PC-9 (cell line): ENCODE measurements at places on chromosomes 2 and 18.

DNA sequence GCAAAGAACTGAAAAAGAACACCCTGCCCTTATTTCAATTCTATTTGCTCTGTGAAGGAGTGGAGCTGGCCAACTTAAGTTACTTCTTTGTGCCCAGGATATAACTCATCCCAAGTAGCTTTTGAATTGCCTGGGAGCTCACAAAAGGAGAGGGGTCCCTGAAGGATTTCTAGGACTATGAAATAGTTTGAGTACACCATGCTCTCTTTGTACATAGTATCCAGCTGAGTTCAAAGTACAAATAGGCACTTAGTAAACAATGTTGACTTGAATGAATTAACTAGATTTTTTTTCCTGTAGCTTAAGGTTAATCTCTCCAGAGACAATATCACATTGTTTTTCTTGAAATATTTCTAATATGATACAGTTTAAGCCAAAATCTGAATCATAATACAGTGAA lies 47.7 kb downstream of the ZC3H15 start:
- no peak overlapping the region for H3K27ac ChIP-seq
- no peak overlapping the region for H3K4me3 ChIP-seq
- no peak for DNase-seq
- no peaks in the 10 kb centered on the region for H3K36me3 ChIP-seq

DNA sequence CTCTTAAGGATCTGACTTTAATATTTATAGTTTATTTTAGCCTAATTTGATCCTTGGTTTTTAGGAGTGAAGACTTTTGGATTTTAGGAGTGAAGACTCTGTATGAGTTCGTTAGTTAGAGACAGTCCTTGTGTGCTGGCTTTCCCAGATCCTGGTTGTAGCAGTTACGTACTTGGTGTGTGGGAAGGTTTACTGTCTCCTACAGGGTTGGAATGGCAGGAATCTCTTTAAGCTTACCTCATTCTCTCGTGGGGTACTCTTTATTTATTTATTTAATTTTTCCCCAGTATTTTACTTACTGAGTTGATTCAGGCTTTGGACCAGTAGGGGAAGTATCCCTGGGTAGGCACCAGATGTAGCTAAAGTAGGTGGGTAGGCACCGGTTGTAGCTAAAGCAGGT lies 1.8 kb upstream of the CXCR2 start:
- no peaks in the 10 kb centered on the region for H3K36me3 ChIP-seq
- H3K4me1 ChIP-seq = no peaks in the 10 kb centered on the region
- DNase-seq = no peak
- H3K4me3 ChIP-seq = no peak overlapping the region
- no peak overlapping the region for H3K27ac ChIP-seq

GRCh38 chr2:66930339-66931220 lies 466.6 kb upstream of the ETAA1 start:
- no peaks in the 10 kb centered on the region for H3K27me3 ChIP-seq
- no peaks in the 10 kb centered on the region for H3K36me3 ChIP-seq
- DNase-seq = no peak
- H3K4me1 ChIP-seq = peaks cover 11% of the 10 kb centered on the region

GRCh38 chr2:8303322-8303832 lies 378.5 kb upstream of the ID2 start:
- no peaks in the 10 kb centered on the region for H3K36me3 ChIP-seq
- no peak overlapping the region for H3K4me3 ChIP-seq
- H3K27ac ChIP-seq = no peak overlapping the region
- no peak for DNase-seq

DNA sequence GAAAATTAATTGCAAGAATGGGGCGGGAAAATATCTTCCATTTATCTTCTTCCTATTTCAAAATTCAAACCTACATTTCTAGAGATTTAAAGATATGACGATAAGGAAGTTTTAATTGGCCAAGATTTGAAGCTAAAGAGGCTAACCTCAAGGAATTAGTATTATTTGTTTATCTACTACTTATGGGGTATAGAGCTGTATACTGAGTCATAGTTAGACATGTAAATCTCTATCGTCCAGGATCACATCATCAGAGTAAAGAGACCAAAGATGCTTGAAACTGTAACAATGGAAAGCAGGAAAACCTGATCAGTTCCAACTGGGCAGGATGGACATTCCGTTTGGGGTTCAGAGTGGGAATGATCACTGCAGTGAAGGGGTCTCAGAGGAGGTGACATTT lies 95.2 kb upstream of the KLF7 start:
- H3K27me3 ChIP-seq = no peaks in the 10 kb centered on the region
- peaks cover 20% of the 10 kb centered on the region for H3K4me1 ChIP-seq
- no peak overlapping the region for H3K27ac ChIP-seq
- H3K4me3 ChIP-seq = no peak overlapping the region
- no peak for DNase-seq

DNA sequence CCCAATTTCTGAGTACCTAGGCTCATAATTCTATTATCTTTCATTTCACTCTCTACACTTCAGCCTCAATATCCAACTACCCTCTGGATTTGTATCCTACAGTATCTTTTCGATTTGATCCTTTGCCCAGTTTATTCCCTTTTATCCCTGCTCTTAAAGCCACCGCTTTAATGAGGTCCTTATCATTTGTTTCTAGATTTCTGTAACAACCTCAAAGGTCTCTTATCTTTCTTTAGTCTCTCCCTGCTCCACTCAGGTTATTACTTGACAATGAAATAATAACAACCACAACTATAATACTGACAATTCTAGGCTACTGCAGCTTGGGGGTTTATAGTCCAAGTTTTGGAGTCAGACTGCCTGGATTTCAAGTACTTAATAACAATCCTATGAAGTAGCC lies 25.9 kb upstream of the ASNSD1 start:
- no peak overlapping the region for H3K4me3 ChIP-seq
- no peaks in the 10 kb centered on the region for H3K36me3 ChIP-seq
- H3K27me3 ChIP-seq = no peaks in the 10 kb centered on the region
- no peaks in the 10 kb centered on the region for H3K4me1 ChIP-seq
- no peak overlapping the region for H3K27ac ChIP-seq

DNA sequence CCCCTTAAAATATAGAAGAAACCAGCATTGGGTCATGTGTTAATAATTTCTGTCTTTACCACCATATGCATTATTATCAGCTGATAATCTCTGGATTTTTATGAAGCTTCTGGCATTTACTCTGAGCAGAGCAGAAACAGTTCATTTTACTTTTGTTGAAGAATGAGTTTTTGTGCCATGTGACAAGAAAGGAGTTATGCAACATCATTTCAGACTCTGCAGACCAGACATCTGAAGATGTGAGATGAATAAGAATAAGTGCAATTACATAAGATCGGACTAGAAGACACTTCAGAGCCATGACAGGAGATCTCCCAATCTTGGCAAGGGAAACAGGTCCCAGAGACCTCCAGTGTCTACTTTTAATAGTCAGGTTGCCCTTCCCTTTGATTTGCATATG lies 869.4 kb upstream of the VRK2 start:
- H3K36me3 ChIP-seq = no peaks in the 10 kb centered on the region
- H3K4me1 ChIP-seq = peaks cover 11% of the 10 kb centered on the region
- no peak overlapping the region for H3K4me3 ChIP-seq
- no peak overlapping the region for H3K27ac ChIP-seq
- DNase-seq = no peak
- H3K27me3 ChIP-seq = no peaks in the 10 kb centered on the region

DNA sequence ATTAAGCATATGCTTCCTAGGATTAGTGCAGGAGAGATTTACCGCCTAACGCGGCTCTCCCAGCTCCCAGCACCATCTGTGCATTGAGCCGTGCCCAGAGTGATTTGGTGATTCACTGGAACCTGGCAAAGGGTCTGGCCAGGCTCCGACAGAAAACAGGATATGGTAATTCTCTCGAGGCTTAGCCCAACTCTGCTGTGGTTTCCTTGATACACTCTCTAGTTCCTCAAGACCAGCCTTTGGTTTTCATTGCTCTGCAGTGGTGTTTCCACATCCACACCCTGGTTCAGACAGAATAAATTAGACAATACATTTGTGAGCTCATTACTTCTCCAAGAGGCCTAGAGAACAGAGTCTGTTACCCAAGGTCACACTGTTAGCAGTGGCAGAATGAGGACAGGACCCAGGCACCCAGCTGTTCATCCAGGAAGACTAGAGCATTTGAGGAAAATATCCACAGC lies 23.0 kb upstream of the SMAD2 start:
- no peaks in the 10 kb centered on the region for H3K4me1 ChIP-seq
- DNase-seq = no peak
- peaks cover 13% of the 10 kb centered on the region for H3K27me3 ChIP-seq
- H3K36me3 ChIP-seq = no peaks in the 10 kb centered on the region
- no peak overlapping the region for H3K27ac ChIP-seq

DNA sequence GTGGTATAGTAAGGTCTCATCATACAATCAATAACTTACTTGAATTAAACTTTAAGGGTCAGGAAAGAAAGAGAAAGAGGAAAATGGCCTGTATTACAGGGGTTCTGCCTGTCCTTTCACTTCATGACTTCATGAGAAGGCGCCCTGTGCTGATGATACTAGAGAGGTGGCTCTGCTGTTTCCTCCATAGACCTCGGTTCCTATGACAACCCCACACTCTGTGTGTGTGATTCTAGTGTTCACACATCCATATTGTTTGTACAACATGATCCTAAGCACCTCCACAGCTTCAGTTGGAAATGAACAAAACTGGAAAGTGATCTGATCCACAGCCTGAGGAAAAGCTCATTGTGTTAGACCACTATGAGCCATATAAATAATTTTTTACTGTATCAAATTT lies 7.0 kb upstream of the REEP1 start:
- H3K27ac ChIP-seq = no peak overlapping the region
- DNase-seq = no peak
- H3K27me3 ChIP-seq = peaks cover 41% of the 10 kb centered on the region
- H3K36me3 ChIP-seq = no peaks in the 10 kb centered on the region
- H3K4me1 ChIP-seq = no peaks in the 10 kb centered on the region
- H3K4me3 ChIP-seq = no peak overlapping the region

GRCh38 chr2:238475034-238475433 lies 48.3 kb downstream of the ASB1 start:
- H3K27ac ChIP-seq = no peak overlapping the region
- no peaks in the 10 kb centered on the region for H3K36me3 ChIP-seq
- H3K4me1 ChIP-seq = no peaks in the 10 kb centered on the region

GRCh38 chr2:9462313-9462712 lies 12.0 kb upstream of the IAH1 start:
- no peak overlapping the region for H3K4me3 ChIP-seq
- H3K27me3 ChIP-seq = no peaks in the 10 kb centered on the region
- H3K4me1 ChIP-seq = no peaks in the 10 kb centered on the region
- no peak for DNase-seq
- H3K36me3 ChIP-seq = peaks cover 31% of the 10 kb centered on the region
- no peak overlapping the region for H3K27ac ChIP-seq

DNA sequence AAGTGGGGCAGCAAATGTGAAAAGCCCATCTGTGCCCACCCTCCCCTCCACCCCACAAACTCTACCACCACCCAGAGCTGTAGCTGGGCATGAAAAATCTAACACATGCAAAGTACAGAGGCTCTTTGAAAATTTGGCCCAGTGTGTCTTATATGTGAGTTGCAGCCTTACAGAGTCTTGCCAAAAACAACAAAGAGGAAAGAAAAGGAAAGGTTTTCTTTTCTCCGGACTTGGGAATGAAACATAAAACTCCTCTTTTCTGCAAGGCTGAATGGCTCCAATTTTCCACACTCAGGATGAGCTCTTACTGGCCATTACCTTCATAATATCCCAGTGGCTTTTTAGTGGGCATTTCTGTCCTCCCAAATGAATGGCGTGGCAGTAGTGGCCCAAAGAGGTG lies 27.9 kb upstream of the POU3F3 start:
- no peaks in the 10 kb centered on the region for H3K36me3 ChIP-seq
- no peaks in the 10 kb centered on the region for H3K4me1 ChIP-seq
- no peak for DNase-seq
- no peak overlapping the region for H3K27ac ChIP-seq

- no peaks in the 10 kb centered on the region for H3K36me3 ChIP-seq
- H3K4me1 ChIP-seq = no peaks in the 10 kb centered on the region
- no peak overlapping the region for H3K27ac ChIP-seq
- no peaks in the 10 kb centered on the region for H3K27me3 ChIP-seq
These were observed 121.9 kb upstream of the ACAA2 start for GRCh38 chr18:49935215-49935614.

DNA sequence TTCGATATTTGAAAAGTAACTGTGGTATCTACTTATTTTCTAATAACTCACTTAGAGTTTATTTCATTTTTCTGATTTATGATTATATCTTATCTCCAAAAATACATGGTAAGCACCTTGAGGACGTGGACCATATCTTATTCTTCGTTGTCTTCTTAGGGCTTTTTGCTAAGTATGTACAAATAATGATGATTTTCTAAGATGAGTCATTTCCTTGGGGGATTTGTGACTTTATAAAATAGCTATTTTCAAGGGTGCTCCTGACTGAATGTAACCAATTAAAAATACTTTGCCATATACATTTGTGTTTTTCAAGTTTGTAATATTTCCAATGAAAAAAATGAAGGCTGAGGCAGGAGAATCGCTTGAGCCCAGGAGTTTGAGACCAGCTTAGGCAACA lies 56.3 kb downstream of the GREB1L start:
- no peak overlapping the region for H3K27ac ChIP-seq
- no peak for DNase-seq
- no peak overlapping the region for H3K4me3 ChIP-seq
- H3K4me1 ChIP-seq = peaks cover 13% of the 10 kb centered on the region

GRCh38 chr2:157312866-157313486 lies 12.6 kb downstream of the ERMN start:
- H3K4me1 ChIP-seq = no peaks in the 10 kb centered on the region
- H3K36me3 ChIP-seq = no peaks in the 10 kb centered on the region
- no peaks in the 10 kb centered on the region for H3K27me3 ChIP-seq

DNA sequence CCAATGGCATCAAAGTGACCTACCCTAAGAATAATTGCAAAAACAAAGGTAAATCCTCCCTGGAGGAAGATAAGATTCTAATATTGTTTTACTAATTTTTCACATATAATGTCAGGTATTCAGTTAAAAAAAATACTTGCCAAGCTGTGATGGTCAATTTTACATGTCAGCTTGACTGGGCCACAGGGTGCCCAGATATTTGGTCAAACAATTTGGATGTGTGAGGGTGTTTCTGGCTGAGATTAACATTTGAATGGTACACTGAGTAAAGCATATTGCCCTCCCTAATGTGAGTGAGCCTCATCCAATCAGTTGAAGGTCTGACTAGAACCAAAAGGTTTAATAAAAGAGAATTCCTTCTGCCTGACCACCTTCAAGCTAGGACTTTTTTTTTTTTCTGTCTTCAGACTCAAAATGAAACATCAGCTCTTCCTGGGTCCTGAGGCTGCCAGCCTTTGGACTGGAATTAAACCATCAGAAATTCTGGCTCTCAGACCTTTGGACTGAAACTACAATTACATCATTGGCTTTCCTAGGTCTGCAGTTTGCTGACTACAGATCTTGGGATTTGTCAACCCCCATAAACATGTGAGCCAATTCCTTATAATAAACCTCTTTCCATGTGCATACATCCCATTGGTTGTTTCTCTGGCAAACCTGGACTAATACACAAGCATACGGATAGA lies 65.4 kb downstream of the LDAH start:
- H3K27ac ChIP-seq = no peak overlapping the region
- no peak for DNase-seq
- H3K36me3 ChIP-seq = no peaks in the 10 kb centered on the region

DNA sequence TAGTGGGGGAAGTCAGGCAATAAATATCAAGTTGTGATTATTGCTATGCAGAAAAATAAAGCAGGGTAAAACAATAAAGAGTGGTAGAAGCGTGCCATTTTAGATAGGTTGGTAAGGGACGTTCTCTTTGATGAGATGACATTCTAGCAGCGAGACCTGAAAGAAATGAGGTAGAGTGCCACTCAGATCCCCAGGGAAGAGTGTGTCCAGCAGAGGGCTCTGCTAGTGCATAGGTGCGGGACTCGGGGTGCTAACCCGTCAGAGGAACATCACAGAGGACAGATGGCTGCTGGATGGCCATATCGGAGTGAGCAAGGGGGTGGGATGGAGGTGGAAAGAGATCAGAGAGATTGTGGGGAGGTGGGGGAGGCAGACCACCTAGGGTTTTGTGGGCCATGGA lies 16.3 kb upstream of the GTF2A1L start:
- no peak overlapping the region for H3K27ac ChIP-seq
- DNase-seq = no peak
- H3K27me3 ChIP-seq = no peaks in the 10 kb centered on the region
- H3K4me1 ChIP-seq = no peaks in the 10 kb centered on the region
- no peak overlapping the region for H3K4me3 ChIP-seq
